ENCODE measurements at places on chromosomes 16 and 17. TPM values are rescaled to one million over a fixed set of nuclear protein-coding genes. Genes with fewer than 3 reads are reported as not detected.

C16orf96 gene
- total RNA-seq = not detected

TEKT5 gene
- not detected for total RNA-seq

CNGB1 gene
- total RNA-seq = not detected

ABCA5 gene
- total RNA-seq = 7.3 TPM

JPT1 gene
- 71.1 TPM for total RNA-seq

KRT12 gene
- total RNA-seq = not detected

ATP1B2 gene
- total RNA-seq = not detected

CD68 gene
- 4.9 TPM for total RNA-seq

ALOX15B gene
- not detected for total RNA-seq

CCDC200 gene
- not detected for total RNA-seq

ADAM11 gene
- 0.36 TPM for total RNA-seq

- peak; percentile 40 for DNase-seq
These were observed 26.0 kb downstream of the COPZ2 start for GRCh38 chr17:48011405-48012150.

- peak; percentile 97 for DNase-seq
These were observed 113.3 kb downstream of the FTO start for GRCh38 chr16:53817117-53817755.

- peak; percentile 91 for DNase-seq
These were observed 54.1 kb downstream of the VAC14 start for GRCh38 chr16:70746708-70747424.

DNA sequence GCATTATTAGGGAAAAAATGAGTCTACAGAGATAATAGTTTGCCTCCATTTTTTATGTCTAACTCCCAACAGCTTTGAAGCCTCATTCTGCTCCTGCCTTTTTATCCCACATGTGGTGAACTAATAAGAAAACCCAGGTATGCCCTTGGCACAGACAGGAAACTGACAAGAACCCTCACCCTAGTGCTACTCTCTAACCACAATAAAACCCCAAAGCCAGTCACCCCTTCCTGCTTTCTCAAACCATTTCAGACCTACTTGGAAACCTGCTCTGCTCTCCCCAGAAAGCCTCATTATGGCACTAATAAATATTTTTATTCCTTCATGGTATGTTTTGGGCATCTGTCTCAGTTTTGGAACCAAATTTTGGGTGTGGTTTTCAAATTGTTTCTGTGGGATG, 3.9 kb upstream of the MARVELD3 start:
- no peak for DNase-seq

GRCh38 chr16:66751053-66751302, 431 bp downstream of the DYNC1LI2 start:
- no peak for DNase-seq

DNA sequence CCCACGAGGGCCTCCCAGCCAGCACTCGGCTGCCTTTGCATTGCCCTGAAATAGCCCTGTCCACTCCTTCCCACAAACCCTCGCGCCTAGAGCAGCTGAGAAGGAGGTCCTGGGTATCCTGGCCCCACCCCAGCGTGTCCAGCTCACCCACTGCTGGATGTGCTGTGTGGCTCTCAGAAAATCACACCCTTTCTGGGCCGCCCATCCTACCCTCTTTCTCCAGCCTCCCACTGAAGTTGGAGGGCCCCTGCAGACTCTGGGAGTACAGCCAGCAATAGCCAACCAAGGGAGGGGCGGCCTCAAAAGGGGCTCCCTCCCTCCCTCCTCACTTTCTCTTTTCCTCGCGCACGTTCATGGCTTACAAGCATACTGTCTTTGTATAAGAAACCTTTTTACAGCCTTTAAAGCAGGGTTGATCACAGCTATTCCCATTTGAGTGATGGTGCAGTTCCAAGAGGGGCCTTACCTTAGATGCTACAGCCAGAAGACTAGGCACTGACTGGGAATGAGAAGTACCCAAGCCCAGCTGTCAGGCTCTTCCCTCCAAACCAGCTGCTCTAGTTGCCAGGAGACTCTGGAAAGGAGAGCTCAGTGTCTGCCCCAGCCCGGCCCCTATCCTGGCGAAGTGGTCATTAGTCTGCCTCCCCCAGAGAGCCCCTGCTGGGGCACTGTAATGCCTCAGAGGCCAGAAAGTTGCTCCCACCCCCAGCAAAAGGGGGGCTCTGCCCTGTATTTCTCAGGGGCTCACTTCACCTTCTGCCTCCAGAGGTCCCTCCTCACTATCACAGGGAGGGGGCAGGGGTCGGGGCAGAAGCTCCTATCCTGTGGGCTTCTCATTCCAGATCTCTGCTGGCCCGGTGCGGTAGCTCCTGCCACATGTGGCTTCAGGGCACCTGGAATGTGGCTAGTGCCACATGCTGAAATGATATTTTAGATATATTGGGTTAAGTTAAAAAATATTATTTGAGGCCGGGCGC, 38.1 kb downstream of the DCAKD start:
- peak; percentile 38 for DNase-seq

DNA sequence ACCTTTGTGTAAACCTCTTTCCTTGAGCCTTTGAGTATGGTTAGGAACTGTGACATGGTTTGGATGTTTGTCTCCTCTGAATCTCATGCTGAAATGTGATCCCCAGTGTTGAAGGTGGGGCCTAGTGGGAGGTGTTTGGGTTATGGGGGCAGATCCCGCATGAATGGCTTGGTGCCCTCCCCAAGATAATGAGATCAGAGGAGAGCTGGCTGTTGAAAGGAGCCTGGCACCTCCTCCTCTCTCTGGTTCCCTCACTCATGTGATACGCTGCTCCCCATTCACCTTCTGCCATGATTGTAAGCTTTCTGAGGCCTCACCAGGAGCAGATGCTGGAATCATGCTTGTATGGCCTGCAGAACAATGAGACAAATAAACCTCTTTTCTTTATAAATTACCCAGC, 1110.2 kb downstream of the CDH11 start:
- DNase-seq = no peak

DNA sequence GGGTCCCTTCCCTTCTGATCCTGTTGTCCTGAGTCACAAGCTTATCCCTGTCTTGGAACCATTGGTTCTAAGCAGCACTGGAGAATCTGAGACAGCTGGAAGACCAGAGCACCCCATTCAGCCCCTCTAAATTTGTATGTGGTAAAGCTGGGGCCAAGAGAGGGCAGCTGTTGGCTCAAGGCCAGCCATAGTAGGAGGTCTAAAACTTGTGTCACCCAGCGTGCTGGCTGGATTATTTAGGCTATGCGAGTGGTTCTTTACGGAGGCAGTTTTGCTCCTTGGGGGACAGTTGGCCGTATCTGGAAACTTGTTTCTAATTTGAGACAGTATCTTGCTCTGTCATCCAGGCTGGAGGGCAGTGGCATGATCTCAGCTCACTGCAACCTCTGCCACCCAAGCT, 69.6 kb upstream of the GSE1 start:
- DNase-seq = no peak

- no peak for DNase-seq
These were observed 57.3 kb downstream of the BAHCC1 start for GRCh38 chr17:81452551-81452950.

- DNase-seq = peak; percentile 80
These were observed at the start of gene B3GNT9 for GRCh38 chr16:67150833-67151396. TSS of gene B3GNT9 (minus strand) at chr16:67150998. CDS start at chr16:67150485, 513 bp downstream.

GRCh38 chr16:11605564-11605886, 18.8 kb upstream of the LITAF start:
- no peak for DNase-seq

GRCh38 chr17:33689725-33690124, 396.6 kb upstream of the ASIC2 start:
- DNase-seq = no peak

DNA sequence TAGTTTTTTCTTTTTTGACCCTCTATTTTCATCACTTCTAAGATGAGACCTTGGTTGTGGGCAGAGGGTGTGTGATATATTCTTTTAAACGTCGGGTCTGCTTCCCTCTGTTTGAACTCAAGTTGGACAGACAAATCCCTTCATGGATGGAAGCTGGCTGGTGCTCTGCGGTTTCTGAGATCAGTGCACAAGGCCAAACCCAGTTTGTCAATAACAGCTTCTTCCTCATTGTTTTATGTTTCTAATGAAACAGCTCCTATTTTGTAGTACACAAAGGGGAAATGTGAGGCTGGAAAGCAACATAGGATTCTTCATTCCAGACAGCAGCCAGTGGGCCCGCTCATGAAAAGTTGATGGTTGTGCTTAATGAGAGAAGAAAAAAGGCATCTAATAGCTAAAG, 159.6 kb downstream of the PRKCA start:
- DNase-seq = no peak

DNA sequence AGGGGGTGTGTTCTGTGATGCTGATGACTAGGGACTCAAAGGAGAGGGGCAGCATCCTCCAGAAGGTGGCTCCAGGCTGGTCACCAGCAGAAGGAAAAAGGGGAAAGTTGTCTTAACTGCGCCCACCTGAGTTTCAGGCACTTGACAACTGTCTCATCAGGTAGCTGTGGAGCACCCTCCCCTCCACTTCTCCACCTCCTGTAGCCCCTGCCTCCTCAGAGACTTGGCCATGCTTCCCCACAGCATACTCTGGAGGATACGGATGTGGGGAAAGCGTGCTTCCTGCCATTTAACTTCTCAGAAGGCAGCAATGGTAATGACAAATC, 17.9 kb downstream of the CFAP20 start:
- no peak for DNase-seq

DNA sequence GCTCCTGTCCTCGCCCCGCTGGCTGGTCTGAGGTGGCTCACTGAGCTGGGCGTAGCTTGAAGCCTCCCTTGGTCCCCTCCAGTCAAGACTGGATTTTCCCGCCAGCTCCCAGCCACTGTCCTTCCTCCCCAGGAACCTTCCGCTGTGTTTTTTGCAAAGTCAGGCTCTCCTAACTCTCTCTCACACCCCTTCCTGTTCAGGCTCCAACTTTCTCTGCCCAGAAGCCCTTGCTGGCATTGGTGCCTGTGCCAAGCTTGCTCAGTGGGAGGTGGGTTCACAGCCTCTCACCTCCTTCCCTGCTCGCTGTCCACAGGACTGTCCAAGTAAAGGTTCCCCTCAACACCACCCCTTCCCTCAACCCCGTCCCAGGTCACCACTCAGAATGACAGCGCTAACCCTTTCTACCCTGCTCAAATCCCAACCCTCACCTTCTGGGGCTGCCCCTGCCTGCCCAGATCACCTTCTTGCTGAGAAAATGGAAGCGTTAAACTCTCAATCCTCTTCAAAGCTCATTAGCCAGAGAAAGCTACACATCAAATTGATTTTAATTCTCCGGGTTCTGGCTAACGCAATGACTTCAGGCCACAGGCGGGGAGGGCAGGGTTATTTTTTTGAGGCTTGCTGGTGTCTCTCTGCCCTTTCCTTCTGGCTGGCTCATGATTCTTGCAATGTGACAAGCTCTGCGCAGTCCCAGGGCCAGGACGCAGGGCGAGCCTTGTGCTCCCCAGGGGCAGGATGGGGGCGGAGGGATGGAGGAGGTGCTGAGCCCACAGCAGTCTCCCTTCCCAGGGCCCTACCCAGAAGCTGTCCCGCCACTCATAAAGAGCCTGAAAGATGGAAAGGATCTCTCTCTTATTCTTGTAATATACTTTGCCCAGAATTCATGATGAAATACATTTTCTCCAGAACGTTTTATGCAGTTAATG, 357.2 kb upstream of the TNRC6C start:
- DNase-seq = no peak

GRCh38 chr17:29577385-29578211, 9.1 kb downstream of the TP53I13 start:
- DNase-seq = peak; percentile 65

DNA sequence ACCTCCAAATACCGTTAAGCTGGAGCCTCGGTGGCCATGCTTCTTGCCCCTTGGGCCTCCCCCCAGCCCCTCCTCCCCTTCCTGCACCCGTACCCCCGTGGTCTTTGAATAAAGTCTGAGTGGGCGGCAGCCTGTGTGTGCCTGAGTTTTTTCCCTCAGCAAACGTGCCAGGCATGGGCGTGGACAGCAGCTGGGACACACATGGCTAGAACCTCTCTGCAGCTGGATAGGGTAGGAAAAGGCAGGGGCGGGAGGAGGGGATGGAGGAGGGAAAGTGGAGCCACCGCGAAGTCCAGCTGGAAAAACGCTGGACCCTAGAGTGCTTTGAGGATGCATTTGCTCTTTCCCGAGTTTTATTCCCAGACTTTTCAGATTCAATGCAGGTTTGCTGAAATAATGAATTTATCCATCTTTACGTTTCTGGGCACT, 928 bp downstream of the HBA1 start:
- peak; percentile 40 for DNase-seq

DNA sequence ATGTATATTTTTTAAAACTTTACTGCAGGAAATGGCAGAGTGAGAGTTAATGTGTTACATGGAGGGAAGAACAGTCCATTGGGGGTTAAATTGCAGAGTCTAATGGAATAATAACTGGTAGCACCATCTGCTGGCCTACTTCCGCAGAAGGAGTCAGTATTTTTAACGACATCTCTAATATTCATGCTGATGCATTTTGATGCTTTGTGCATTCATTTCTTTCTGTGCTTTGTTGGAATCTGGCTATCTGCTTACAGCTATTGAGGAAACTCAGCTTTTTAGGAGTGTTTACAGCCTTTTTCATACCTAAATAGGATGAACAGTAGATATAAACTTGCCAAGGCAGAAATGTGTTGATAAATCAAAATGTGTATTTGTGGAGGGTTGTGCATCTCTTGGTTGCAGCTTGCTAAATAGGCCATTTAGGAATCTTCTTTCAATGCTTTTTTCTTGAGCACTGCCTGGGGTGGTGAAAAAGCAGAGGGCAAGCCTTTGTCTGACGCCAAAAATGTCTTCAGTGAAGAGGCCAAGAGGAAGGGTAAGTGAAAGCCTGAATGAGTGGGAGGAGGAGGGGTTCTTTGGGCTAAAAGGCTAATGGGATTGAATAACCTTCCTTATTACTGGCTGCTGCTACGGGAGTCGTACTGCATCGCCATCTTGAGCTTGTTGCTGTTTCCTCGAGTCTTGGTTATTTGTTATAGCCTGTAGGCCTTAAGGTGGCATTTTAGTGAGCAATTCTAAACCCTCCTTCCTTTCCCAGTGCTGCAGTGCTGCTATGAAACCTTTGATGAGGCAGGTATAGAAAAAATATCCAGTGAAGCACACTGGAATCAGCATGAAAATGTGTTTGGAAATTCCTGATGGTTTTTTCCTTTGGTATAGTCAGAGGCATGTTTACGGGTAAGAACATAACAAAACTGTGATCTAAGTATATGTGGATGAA, 153.3 kb downstream of the CHD9 start:
- DNase-seq = peak; percentile 88

DNA sequence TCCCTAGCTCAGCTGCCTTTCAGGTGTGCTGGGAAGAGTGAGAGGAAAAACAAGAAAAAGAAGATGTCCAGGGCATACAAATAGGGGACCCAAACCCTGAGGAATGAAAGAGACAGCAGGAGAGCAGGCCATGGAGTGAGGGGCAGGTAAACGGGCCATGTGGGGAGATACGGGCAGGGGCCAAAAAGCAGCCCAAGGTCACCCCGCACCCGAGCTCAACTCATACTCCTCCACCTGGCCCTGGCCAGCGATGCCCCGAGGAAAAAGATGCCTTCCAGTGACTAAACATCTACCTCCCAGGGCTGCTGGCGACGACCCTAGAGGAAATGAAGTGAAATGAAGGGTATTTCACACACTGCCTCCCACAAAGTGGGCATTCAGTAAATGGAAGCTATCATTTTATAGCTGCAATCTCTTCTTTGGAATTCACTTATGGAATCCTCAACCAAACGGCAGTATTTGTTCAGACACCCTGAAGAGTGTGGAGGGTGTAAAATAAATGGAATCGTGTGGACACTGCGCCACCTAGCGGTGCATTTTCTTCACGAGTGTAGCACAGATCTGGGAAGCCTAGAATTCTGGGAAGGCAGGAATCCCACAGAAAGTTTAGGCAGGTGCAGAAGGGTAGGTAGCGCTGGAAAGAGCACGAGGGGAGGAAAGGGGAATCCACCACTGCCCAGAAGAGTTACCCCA, 14.9 kb downstream of the ELAC2 start:
- DNase-seq = peak; percentile 86

All from fibroblast of the aortic adventitia (primary cell).